MCF 10A (cell line): ENCODE measurements at places on chromosomes 3 and 15. TPM values are rescaled to one million over a fixed set of nuclear protein-coding genes. Genes with fewer than 3 reads are reported as not detected.

- H3K27ac ChIP-seq, result no peak overlapping the region
- H3K4me3 ChIP-seq, result no peak overlapping the region
- no peaks in the 10 kb centered on the region for H3K4me1 ChIP-seq
Measured at GRCh38 chr3:187093320-187093719, 46.0 kb downstream of the RPL39L start.

DNA sequence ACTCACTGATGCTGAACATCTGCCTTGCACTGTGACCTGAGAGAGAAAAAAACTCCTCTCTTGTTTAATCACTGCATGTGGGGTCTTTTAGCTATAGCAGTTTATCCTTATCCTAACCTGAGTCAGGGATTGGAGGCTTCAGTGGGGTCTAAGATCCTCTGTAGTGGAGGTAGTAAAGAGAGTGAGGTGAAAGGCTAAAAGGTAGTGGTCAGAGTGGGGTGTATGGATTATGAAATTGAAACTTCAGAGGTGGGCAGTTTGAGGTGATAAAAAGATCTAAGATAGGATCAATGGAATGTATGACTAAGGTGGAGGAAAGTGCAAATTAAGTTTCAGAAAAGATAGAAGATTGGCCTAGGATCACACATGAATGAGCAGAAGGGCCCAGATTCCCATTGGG is 36.5 kb downstream of the DET1 start:
- no peak overlapping the region for H3K27ac ChIP-seq
- peaks cover 20% of the 10 kb centered on the region for H3K36me3 ChIP-seq
- H3K4me3 ChIP-seq, result no peak overlapping the region
- DNase-seq, result no peak

DNA sequence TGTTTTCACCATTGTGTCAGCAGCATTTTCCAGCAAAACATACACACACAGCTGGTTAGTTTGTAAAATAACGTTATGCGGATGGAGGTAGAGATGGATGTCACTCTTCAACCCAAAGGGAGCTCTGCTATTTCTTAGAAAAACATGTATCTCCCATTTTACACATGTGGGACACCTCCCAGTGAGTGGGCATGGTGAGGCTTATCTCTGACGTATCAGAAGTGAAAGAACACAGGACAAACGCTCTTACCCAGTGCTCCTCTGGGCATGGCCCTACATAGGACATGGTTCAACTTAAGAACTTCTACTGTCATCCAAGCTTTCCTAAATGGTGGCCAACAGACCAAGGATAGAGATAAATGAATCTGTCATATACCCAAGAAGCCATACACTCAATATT is 2.1 kb downstream of the FAM240A start:
- no peaks in the 10 kb centered on the region for H3K36me3 ChIP-seq
- peaks cover 5% of the 10 kb centered on the region for H3K4me1 ChIP-seq
- H3K27ac ChIP-seq, result no peak overlapping the region
- peaks cover 56% of the 10 kb centered on the region for H3K27me3 ChIP-seq

DNA sequence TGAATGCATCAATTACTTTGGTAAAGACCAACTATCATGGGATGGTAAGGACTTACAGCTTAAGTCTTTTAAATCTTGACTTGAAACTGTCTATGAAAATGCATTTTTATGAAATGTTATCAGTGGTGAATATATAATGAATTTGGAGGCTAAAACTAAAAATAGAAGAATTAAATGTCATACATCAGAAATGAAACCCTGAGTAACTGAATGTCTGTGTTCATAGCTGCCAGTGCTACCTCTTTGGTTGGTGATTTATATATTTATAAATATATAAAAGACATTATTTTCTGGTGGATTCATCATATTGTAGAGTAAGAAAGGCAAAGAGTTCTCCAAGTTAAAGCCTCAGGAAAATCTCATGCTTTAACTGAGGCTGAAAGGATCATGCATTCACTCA is 12.2 kb downstream of the SLC12A6 start:
- H3K27me3 ChIP-seq, result no peaks in the 10 kb centered on the region
- H3K27ac ChIP-seq, result no peak overlapping the region
- H3K4me3 ChIP-seq, result no peak overlapping the region
- peaks cover 6% of the 10 kb centered on the region for H3K36me3 ChIP-seq
- no peak for DNase-seq
- peaks cover 7% of the 10 kb centered on the region for H3K4me1 ChIP-seq

- H3K36me3 ChIP-seq, result no peaks in the 10 kb centered on the region
- H3K27ac ChIP-seq, result no peak overlapping the region
- no peaks in the 10 kb centered on the region for H3K27me3 ChIP-seq
Measured at GRCh38 chr15:88238618-88239430, 17.7 kb downstream of the NTRK3 start.

GRCh38 chr15:28228096-28228495 is 93.9 kb downstream of the HERC2 start:
- DNase-seq, result no peak
- no peak overlapping the region for H3K4me3 ChIP-seq
- no peaks in the 10 kb centered on the region for H3K27me3 ChIP-seq

DNA sequence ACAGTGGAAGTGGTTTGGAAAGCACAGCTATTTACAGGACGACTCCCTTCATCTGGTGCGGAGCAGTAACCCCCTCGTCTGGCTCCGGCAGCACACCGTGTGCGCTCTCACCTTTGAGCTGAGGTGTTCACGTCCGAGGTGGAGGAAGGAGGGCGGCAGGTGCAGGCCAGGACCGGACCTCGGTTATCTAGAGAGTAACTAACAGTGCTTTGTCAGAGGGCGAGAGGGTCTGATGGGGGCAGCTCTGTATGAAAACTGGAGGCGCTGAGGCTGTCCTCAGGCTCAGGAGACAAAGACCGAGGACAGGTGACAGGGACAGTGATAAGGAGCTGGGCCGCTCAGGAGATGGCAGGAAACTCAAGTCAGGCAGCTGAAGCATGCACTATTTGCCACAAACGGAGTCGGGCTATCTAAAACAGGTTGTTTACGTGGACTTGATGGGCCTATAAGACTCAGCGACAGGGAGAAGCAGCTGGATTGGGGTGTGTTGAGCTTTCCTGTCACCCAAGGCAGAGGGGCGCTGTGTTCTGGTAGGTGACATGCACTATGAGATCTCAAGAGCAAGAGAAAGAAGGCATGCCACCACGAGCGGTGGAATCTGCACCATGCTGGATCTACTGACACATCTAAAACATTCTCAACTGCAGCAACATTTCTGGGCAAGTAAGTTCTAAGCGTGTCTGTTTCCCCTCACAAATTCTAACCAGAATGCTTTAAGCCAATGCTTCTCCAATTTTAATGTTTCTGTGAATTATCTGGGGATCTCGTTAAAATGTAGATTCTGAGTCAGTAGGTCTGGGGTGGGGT is 155.2 kb downstream of the XXYLT1 start:
- no peak overlapping the region for H3K4me3 ChIP-seq
- H3K27me3 ChIP-seq, result no peaks in the 10 kb centered on the region
- DNase-seq, result no peak
- H3K36me3 ChIP-seq, result no peaks in the 10 kb centered on the region
- no peak overlapping the region for H3K27ac ChIP-seq

DNA sequence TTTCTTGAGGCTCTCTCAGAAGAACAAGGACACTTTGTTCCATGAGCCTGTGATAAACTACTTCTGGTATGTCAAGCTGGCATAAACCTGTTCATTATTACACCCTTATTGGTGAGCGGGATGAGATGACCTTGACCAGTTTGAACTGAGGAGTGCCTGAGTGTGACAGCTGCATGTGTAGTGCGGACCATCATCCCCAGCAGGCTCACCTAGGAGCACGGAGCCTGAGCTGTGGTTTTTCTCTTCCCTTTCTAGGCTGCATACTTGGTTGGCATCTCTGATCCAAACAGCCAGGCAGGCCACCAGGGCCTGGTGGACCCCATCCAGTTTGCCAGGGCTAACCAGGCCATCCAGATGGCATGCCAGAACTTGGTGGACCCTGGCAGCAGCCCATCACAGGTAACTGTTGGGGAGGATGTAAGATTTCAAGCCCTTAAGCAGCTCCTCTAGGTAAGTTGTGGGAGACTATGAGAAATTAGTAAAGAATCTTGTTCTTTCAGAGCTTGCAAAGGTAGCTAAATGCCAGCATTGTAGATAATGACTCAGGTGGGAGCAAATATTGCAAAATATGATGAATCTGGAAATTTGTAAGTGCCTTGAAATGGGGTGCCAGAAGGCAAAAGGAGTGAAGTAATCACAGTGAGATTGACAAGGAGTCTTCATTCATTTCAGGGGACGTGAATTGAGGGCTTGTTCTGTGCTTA is 288.9 kb upstream of the TPM1 start:
- peak; percentile 57 for DNase-seq
- peaks cover 6% of the 10 kb centered on the region for H3K36me3 ChIP-seq
- no peaks in the 10 kb centered on the region for H3K27me3 ChIP-seq
- H3K4me3 ChIP-seq, result no peak overlapping the region
- peaks cover 29% of the 10 kb centered on the region for H3K4me1 ChIP-seq

DNA sequence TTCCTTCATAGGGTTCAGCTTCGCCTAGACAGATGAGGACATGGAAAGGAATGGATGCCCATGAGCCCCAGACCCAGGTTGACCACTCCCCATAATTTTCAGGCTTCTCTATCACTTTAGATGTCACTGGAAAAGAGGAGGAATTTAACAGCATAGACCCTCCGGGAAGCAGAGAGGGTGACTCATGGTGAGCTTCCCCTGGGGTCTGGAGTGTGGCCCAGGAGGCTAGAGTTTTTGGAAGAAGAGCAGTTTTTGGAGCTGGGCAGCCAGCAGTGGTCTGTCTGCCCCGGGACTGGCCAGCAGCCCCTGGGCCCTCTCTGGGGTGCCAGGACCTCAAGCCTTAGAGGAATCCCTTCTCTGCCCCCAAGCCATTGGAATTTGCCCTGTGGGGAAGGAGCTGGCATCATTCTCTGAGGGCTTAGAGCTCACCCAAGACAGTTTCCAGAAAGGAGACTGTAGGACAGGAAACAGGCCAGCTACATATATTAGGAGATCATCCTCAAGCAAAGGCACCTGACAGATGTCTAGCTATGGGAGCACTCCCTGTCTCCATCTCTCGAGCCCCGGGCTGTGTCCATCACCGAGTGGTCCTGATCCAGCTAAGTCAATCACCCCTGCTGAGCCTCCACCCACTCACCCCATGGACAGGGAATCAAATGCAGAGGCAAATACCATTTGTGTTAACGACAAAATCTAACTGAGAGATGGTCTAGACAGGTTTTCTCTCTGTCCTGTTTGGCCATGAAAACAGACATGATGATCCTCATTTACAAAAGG is 67.3 kb downstream of the MEGF11 start:
- no peaks in the 10 kb centered on the region for H3K36me3 ChIP-seq
- H3K4me1 ChIP-seq, result no peaks in the 10 kb centered on the region
- peaks cover 58% of the 10 kb centered on the region for H3K27me3 ChIP-seq
- peak; percentile 7 for DNase-seq

DNA sequence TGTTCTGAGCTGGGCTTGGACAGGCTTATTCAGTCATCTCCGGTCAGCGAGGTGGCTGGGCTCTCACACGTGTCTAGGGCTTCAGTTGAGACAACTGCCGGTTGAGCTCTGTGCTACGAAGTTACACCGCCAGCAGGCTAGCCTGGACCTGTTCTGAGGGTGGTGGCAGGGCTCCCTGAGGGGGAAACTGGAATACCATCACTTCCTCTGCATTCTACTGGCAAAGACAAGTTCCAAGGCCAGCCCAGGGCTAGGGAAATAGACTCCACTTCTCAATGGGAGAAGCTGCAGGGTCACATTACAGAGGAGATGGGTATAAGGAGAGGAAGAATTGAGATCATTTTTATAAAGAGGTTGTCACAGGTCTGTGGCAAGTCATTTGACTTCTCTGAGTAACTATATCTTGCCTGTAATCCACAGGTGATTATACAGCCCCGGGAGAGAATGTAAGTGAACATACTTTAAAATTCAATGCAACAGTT is 106.8 kb upstream of the IL12A start:
- H3K4me3 ChIP-seq, result peak overlapping the region; percentile 26
- H3K36me3 ChIP-seq, result peaks cover 5% of the 10 kb centered on the region
- H3K4me1 ChIP-seq, result peaks cover 34% of the 10 kb centered on the region
- no peaks in the 10 kb centered on the region for H3K27me3 ChIP-seq
- peak; percentile 94 for DNase-seq

- H3K27me3 ChIP-seq, result peaks cover 15% of the 10 kb centered on the region
- H3K36me3 ChIP-seq, result peaks cover 6% of the 10 kb centered on the region
- H3K27ac ChIP-seq, result no peak overlapping the region
- no peaks in the 10 kb centered on the region for H3K4me1 ChIP-seq
- H3K4me3 ChIP-seq, result no peak overlapping the region
Measured at GRCh38 chr3:67884345-67884744, 229.9 kb upstream of the SUCLG2 start.

DNA sequence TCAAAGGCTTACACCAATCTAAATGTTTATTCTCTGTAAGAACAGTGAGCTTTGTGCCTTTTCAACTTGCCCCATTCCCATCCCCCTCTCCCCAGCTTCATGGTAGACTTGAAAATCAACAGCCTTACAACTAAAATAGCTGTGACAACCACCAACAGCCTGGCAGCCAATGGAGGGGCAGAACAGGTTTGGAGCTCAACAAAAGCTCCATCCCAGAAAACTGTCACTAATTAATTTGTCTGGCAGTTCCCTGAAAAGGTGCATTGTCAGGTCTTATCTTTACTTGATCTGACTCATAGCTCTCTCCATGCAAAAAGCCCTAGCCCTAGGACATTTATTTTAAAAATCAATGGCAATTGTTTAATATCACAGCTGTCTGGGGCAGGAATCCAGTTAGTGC is 22.6 kb downstream of the MTHFS start:
- H3K4me1 ChIP-seq, result no peaks in the 10 kb centered on the region
- no peak overlapping the region for H3K27ac ChIP-seq
- no peak overlapping the region for H3K4me3 ChIP-seq
- H3K36me3 ChIP-seq, result peaks cover 54% of the 10 kb centered on the region
- H3K27me3 ChIP-seq, result no peaks in the 10 kb centered on the region

GRCh38 chr15:64038878-64039610 is 7.2 kb downstream of the DAPK2 start:
- H3K4me1 ChIP-seq, result no peaks in the 10 kb centered on the region
- no peak overlapping the region for H3K4me3 ChIP-seq
- no peak for DNase-seq
- H3K36me3 ChIP-seq, result no peaks in the 10 kb centered on the region
- H3K27me3 ChIP-seq, result no peaks in the 10 kb centered on the region

GRCh38 chr3:135325726-135326235 is 530.7 kb downstream of the EPHB1 start:
- H3K36me3 ChIP-seq, result no peaks in the 10 kb centered on the region
- no peak overlapping the region for H3K27ac ChIP-seq
- no peak for DNase-seq
- H3K4me1 ChIP-seq, result no peaks in the 10 kb centered on the region
- no peak overlapping the region for H3K4me3 ChIP-seq

DNA sequence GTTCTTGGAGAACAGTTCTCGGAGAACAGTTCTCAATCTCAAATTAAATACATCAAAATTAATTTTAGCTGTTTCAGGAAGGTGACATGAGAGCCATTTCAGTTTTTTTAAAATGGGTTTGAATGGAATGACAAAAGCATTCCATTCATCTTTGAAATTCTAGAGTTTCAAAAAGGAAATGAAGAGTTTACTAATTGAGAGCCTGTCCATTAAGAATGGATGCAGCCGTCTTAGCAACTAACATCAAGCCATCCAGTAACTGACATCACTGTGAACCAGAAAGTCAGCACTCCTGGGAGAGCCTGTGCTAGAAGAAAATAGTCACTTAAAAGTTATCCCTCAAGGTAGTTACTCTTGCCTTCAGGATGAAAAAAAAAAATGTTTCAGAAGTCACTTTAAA is 47.0 kb upstream of the FSTL1 start:
- peaks cover 25% of the 10 kb centered on the region for H3K4me1 ChIP-seq
- H3K27me3 ChIP-seq, result no peaks in the 10 kb centered on the region
- DNase-seq, result no peak

The ESYT3 gene
- 0.44 and 1.0 TPM in 2 replicates for total RNA-seq

The SEMA3F gene
- total RNA-seq, result 34.6 and 51.5 TPM in 2 replicates

The PRRT3 gene
- 0.83 and 1.3 TPM in 2 replicates for total RNA-seq

The GOLGA6L2 gene
- total RNA-seq, result not detected in 2 replicates

The TNNC1 gene
- total RNA-seq, result 0.61 TPM in 2 replicates

The MEGF11 gene
- 0.09 and 0.39 TPM in 2 replicates for total RNA-seq

The NDN gene
- not detected in 2 replicates for total RNA-seq

The IGSF10 gene
- total RNA-seq, result not detected in 2 replicates

The ZMYND10 gene
- 0.68 and 1.0 TPM in 2 replicates for total RNA-seq

The SPINK8 gene
- total RNA-seq, result not detected in 2 replicates
